BE2C (cell line): ENCODE measurements at places on chromosomes 16 and 17.

DNA sequence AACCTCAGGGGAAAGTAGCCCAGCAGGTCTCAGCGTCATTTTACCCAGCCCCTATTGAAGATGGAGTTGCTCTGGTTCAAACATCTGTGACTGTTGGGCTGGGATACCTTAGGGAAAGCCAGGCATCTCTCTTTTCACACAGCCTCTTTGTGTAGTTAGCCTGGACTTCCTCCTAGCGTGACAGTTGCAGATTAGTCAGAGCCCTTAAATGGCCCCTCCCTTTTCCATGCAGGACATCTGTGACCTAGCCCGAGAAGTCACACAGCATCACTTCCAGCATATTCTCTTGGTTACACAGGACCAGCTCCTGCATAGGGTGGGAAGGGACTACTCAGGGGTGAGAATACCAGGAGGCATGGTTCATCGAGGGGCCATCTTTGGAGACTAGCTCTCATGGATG is 375.0 kb upstream of the RBFOX1 start:
- DNase-seq = no peak

DNA sequence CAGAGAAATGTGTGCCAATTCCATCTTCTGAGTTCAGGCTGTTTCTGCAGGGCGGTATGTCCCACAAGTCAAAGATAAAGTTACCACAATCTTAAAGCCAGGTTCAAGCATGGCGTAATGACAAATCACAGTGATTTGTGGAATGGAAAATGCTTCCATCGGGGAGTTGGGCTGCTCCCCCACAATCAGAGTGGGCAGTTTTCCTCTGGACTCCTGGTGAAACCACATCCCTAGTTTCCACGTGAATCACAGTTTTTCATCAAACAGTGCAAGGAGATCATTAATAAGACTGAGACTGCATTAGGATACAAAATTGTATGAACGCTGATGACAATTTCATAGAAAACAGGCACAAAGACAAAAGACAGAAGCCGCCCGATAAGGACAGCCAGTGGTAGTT is 3.6 kb downstream of the LITAF start:
- no peak for DNase-seq

DNA sequence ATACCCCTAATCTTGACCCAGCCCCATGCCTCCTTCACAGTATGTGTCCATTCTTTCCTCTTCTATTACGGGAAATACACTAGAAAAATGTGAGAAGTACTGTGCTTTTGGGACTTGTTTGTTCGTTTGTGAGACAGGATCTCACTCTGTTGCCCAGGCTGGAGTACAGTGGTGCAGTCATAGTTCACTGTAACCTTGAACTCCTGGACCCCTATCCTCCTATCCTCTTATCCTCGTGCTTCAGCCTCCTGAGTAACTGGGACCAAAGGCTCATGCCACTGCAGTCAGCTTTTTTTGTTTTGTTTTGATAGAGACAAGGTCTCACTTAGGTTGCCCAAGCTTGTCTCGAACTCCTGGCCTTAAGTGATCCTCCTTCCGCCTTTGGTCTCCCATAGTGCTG is 29.9 kb upstream of the RASL10B start:
- no peak for DNase-seq

DNA sequence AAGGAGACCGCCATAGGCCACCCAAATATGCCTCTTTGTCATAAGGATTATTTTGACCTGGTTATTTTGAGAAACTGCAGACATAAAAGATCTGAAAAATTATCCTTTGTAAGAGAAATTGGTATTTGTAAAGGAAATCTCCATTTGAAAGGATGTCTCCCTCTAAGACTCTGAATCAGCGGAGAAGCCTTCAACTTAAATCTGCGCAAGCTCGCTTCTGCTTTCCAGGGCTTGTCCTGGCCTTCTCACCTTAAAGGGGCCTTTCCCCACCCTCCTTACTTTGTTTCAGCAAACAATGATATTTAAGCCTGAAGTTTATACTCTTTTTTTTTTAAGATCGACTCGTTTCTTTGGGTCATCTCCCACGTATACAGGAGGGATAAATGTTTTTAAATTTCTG is 34.5 kb downstream of the HSBP1 start:
- no peak for DNase-seq

GRCh38 chr17:28974451-28974850 is 23.1 kb upstream of the PHF12 start:
- no peak for DNase-seq

GRCh38 chr17:19523690-19524089 is 10.0 kb upstream of the SLC47A1 start:
- no peak for DNase-seq

GRCh38 chr17:58232707-58233156 is 5.7 kb upstream of the LPO start:
- DNase-seq = no peak

DNA sequence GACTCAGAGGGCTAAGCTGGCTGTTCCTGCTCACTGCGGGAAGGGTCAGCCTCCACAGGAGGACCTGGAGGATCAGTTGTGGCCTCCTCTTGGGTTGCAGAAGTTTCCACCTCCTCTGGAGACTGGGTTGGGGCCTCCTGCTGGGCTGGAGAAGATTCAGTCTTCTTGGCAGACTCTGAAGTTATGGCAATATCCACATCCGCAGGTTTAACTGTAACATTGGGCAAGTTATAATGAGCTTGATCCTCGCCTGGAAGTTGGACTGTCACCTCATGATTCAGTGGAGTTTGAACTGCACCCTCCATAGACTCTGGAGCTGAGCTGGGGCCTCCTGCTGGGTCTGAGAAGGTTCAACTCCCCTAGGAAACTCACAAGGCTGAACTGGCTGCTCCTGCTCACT is 47.6 kb upstream of the TMEM97 start:
- no peak for DNase-seq

DNA sequence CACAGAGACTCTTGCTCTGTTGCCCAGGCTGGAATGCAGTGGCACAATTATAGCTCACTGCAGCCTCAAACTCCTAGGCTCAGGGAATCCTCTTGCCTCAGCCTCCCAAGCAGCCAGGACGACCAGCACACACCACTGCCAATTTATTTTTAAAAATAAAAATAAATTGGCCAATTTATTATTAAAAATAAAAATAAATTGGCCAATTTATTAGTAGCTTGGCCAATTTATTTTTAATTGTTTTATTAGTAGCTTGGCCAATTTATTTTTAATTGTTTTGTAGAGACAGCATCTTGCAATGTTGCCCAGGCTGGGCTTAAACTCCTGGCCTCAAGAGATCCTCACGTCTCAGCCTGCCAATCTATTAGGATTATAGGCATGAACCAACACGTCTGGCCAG is 184.3 kb downstream of the FTO start:
- DNase-seq = no peak

GRCh38 chr16:58425756-58426494 is 33.7 kb downstream of the GINS3 start:
- no peak for DNase-seq

- no peak for DNase-seq
Measured at GRCh38 chr17:31803494-31804213, 55.4 kb downstream of the COPRS start.

DNA sequence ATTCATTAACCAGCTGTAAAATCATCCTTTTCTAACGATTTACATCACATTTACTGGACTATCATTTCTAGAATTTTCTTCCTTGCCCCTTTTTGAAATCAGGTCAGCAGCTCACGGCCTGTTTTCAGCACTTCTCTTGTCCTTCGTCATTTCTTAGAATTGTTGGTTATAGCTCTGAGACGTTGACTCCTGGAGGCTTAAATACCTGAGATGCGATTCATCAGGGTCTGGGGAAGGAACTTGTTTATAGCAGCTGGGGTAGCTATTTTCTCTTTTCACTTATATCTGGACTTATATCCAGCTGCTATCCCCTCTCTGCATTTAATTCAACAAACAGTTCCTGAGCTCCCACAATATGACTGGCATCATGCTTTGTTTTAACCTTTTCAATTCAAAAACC is 338.7 kb upstream of the TNRC6C start:
- DNase-seq = no peak
